Activated B cell treated with CpG ODN at 0.5 μM for 24 hours (primary cell): ENCODE measurements at places on chromosomes 13 and 19. TPM values are rescaled to one million over a fixed set of nuclear protein-coding genes. Genes with fewer than 3 reads are reported as not detected.

DNA sequence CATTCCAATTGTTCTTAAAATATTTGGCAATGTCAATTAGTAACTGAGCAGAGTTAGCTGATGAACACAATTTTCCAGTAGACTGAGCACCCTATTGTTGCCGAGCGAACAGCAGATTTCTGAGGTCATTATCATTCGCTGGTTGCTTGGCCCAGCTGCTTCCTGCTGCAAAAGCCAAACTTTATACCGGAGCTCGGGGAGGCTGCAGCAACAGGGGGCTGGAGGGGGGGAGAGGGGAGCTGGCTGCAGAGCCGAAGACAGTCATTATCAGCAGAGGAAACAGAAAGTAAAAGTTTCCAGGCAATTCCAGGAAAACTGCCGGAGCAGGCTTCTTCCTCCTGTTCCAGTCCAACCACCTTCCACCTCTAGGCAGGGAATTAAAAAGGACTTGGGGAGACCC lies 77.9 kb downstream of the ZNF536 start:
- no peak for DNase-seq

- no peak for DNase-seq
Observed at GRCh38 chr13:99154064-99154463, 46.6 kb upstream of the UBAC2 start.

DNA sequence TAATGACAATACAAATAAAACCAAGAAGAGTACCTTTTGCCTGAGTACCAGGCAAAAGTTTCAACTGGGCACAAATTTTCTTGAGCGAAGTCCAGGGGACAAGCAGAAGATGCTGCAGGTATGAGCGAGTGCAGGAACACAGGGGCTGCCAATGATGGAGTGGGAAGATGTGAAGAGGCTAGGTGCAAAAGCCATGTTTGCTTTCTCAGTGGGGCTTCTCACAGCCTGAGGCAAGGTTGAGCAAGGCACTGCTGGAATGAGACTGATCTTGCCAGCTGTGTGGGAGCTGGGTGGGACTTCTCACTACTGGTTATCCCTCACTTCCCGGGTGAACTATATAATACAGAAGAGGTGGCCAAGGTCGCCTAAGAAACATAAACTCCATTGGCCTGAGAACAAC lies 1200.7 kb downstream of the SLITRK1 start:
- DNase-seq: no peak

- no peak for DNase-seq
Observed at GRCh38 chr13:77616027-77616426, 80.5 kb downstream of the SCEL start.

GRCh38 chr13:65584126-65584525 lies 1646.0 kb downstream of the PCDH9 start:
- DNase-seq: no peak

- no peak for DNase-seq
Observed at GRCh38 chr13:30818323-30818960, 83.1 kb downstream of the ALOX5AP start.

DNA sequence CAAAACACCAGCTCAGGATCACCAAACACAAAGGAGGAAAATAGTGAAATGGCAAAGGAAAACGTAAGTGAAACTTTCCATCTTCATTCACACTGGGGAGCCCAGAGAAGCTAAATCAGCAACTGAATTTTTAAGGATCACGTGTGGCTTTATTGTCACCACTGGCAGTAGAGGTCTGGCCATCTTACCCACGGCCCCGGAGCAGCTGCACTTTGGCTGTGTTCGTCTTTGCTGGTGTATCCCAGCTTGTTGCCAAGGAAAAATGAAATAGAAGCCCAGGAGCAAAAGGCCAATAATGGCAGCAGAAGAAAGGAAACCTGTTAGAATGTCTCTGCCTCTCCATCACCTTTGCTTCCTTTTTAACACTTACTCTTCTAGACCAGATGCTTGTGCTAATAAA lies 274.7 kb downstream of the FOXO1 start:
- no peak for DNase-seq

DNA sequence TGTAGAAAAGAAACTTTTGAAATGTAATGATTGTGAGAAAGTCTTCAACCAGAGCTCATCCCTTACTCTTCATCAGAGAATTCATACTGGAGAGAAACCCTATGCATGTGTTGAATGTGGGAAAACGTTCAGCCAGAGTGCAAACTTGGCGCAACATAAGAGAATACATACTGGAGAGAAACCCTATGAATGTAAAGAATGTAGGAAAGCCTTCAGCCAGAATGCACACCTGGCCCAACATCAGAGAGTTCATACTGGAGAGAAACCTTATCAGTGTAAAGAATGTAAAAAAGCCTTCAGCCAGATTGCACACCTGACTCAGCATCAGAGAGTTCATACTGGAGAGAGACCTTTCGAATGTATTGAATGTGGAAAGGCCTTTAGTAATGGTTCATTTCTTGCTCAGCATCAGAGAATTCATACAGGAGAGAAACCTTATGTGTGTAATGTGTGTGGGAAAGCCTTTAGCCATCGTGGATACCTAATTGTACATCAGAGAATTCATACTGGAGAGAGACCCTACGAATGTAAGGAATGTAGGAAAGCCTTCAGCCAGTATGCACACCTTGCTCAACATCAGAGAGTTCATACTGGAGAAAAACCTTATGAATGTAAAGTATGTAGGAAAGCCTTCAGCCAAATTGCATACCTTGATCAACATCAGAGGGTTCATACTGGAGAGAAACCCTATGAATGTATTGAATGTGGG lies 19.3 kb downstream of the ZNF583 start:
- DNase-seq: no peak

- DNase-seq: no peak
Observed at GRCh38 chr13:74136084-74136658, 2.0 kb upstream of the KLF12 start.

DNA sequence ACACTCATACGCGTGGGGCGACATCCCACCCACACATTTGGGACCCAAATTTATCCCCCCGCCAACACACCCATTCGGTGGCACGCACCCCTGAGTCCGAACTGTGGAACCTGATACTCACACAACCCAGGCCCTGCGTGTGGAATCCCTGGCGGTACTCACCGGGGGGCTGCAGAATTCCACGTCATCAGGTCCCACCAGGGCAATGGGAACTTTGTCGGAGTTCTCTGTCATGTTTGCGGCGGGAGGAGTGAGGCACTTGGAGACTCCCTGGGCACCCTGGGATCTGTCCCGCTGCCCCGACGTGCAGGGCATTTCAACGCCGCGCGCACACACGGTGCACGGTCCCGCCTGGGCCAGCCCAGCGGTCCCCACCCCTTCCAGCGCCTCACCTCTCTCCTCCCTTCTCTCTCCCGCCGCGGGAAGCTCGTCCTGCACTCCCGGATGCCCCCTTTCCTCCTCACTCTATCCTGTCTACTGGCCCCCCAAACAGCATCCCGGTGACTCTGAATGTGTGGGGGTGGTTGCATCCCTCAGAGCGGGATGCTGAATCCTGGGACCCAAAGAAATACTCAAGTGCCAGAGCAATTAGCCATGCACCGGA lies at the start of gene CNMD:
Gene CNMD (minus strand): TSS at position 353 of the 604 bp plus-strand sequence. CDS start 119 bp downstream, at position 234.
- no peak for DNase-seq

DNA sequence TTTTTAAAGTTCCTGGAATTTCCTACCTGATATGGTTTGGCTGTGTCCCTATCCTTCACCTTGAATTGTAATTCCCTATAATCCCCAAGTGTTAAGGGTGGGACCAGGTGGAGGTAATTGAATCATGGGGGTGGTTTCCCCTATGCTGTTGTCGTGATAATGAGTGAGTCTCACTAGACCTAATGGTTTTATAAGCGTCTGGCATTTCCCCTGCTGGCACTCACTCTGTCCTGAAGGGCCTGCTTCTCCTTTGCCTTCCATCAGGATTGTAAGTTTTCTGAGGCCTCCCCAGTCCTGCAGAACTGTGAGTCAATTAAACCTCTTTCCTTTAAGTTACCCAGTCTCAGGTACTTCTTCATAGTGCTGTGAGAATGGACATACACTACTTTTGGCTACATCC lies 298.7 kb downstream of the HS6ST3 start:
- DNase-seq: no peak

DNA sequence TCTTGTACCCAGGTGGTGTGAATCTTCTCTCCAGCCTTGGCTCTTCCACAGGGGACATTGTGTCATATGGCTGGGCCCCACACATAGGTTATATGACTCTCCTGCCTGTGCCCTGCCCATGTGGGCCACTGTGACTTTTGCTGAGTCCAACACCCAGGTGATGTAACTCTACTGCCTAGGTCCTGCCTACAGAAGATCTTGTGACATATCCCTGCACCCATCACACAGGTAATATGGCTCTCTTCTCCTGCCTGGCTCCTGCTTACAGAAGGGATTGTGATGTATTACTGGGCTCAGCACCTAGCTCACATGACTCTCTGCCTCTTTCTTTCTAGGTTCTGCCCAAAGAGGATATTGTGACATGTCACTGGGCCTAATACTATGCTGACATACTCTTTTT lies 19.5 kb upstream of the ZNF429 start:
- DNase-seq: no peak

GRCh38 chr13:30581582-30581981 lies 36.1 kb upstream of the USPL1 start:
- no peak for DNase-seq

GRCh38 chr19:51740356-51740755 lies 11.3 kb downstream of the FPR1 start:
- DNase-seq: no peak

- no peak for DNase-seq
Observed at GRCh38 chr13:26688286-26688685, 72.3 kb downstream of the GPR12 start.

DNA sequence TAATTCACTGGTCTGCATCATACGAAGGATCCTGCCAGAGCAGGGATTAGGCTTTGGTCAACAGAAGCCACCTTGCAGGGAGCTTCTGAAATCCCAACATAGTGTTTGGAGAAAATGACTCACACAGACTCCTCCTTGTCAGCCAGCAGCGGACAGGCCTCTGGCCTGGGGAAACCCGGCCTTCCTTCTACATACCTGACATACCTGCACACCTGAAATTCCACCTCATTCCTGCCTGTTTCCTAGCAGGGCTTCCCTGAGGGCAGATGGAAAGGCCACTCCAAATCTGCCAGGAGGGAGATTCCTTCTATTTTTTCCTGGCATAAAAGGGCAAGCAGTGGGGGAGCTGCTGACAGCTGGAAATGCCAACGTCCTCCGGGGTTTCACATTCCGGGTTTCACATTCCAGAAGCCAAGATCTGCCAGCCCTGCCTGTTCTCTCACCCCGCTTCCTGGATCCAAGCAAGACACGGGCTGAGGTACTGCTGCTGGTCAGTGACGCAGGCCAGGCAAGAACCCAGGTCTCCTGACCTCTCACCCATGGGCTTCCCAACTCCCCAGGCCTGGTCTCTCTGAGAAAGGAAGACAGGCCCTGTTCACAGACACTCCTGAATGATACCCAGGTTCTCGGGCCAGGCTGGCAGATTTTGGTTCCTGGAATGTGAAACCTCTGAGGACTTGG lies 18.2 kb upstream of the IGFL1 start:
- no peak for DNase-seq

- DNase-seq: no peak
Observed at GRCh38 chr19:1752009-1752756, 1.1 kb upstream of the ONECUT3 start.

- peak; percentile 65 for DNase-seq
Observed at GRCh38 chr19:3178973-3179738, 587 bp downstream of the S1PR4 start.

DNA sequence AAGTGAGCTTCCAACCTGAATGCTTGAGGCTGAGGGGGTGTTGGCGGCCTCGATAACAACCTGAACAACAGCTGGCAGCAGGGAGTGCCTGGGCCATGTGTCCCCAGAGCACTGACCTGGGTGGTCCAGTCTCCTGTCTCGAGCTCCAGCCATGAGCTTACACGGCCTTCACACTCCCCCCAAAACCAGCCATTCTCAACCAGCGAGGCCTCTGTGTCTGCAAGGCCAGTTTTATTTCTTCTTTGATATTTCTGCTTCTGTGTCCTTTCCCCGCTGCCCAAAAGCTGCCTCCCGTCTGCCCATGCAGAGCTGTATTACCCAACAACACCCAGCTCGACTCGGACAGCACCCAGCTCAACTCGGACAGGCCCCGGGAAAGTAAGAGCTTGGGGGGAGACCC lies 32.5 kb upstream of the TFDP1 start:
- no peak for DNase-seq

DNA sequence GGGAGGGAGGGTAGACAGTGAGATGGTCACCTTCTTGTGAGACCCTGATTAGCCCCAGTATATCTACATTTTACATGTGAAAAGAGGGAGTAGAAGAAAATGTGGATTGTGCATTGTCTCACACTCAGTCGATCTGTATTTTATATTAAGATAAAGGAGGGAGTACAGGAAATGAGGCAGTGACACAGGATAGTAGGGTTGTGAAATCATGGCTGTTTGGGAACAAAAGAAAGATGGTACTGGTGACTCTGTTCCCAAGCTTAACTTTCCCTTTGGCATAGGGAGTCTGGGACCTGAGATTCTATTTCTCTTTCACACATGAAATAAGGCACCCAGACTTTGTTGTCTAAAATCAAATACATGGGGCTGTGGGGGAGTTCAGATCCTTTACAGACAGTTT lies 194.7 kb downstream of the ABCC4 start:
- no peak for DNase-seq

GRCh38 chr13:99311748-99312492 lies 4.7 kb upstream of the GPR183 start:
- DNase-seq: no peak

DNA sequence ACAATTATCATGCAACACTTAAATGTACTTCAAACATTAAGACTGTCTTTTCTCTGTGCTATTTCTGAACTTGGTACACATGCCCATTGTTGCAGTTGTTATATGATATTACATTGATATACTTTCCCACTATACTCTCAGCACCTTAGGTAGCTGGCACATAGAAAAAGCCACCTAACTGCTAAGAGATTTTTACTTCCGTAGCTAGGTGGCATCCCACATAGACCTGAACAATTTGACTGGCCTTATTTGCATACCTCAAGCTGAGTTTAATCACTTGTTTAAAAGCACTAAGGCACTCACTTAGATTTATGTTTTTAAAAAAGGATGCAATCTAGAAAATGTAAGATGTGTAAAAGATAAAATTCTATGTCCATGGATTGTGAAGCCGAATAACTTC lies 194.2 kb downstream of the POU4F1 start:
- DNase-seq: no peak

- DNase-seq: no peak
Observed at GRCh38 chr13:30172593-30173302, 134.6 kb downstream of the KATNAL1 start.

GRCh38 chr19:28727480-28728159 lies 485.3 kb downstream of the UQCRFS1 start:
- no peak for DNase-seq

- no peak for DNase-seq
Observed at GRCh38 chr19:4389064-4389375, 11.3 kb downstream of the SH3GL1 start.

Gene SIAH3
- total RNA-seq: not detected in 2 replicates

Gene CA11
- total RNA-seq: 9.5 and 10.3 TPM in 2 replicates

Gene ZNF653
- 10.3 and 14.1 TPM in 2 replicates for total RNA-seq

Gene IGFL2
- total RNA-seq: not detected in 2 replicates

Gene ADPRHL1
- total RNA-seq: 0.84 and 0.93 TPM in 2 replicates

Gene IQCN
- 15.6 and 17.8 TPM in 2 replicates for total RNA-seq

Gene SYT5
- total RNA-seq: not detected in 2 replicates

Gene LAIR1
- 30.5 and 31.0 TPM in 2 replicates for total RNA-seq

Gene ARHGEF18
- 45.8 and 51.9 TPM in 2 replicates for total RNA-seq

Gene STAP2
- total RNA-seq: 1.1 and 1.3 TPM in 2 replicates

Gene ERFL
- total RNA-seq: 0.64 and 1.1 TPM in 2 replicates

Gene SOX1
- not detected in 2 replicates for total RNA-seq

Gene VWA8
- total RNA-seq: 16.5 and 21.7 TPM in 2 replicates

Gene C19orf73
- total RNA-seq: 0.98 and 1.0 TPM in 2 replicates

Gene ATP12A
- total RNA-seq: not detected in 2 replicates
